ENCODE measurements at places on chromosomes 2 and 18.

DNA sequence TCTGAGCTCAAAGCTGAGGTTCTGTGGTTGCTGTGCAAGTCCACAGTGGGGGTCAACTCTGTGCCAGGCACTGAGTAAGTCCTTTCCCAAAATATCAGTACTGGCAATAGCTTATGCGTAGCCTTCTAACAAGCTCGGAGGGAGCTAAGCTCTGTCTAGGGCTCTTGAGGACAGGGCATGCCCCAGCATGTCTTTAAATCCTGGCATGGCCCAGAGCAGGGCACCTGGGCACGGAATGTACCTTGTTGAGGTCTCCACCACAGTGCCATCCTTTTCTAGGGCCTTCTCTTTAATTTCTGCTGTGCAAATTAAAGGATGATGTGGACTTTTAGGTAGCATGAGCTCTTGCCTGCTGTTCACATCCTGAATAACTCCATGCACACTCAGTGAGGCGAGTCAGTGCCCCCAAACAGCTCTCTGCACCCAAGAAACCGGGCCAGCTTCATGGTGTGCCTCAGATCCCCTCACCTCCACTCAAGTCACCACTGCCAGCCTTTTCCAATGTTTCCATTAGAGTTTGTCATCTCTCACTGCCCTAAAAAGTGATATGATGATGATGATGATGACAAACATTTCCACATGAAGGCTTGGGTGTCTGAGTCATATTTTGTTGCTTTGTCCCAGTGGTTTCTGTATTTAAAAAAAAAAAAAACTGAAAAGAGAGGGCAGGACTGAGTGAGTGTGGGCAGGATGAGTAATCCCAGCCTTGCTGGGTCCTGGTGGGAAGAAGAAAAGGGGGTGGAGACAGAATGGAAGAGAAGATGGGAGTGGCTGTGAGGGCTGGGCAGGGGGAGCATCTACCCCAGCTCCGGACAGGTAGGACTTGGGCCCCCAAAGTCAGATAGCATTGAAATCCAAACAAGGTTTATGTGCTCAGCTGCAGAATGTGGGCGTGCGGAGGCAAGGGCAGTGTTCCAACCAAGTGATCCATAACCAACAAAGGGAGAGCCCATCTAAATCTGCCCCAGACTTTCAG lies 78.9 kb downstream of the ZBTB7C start:
- no peak for DNase-seq

DNA sequence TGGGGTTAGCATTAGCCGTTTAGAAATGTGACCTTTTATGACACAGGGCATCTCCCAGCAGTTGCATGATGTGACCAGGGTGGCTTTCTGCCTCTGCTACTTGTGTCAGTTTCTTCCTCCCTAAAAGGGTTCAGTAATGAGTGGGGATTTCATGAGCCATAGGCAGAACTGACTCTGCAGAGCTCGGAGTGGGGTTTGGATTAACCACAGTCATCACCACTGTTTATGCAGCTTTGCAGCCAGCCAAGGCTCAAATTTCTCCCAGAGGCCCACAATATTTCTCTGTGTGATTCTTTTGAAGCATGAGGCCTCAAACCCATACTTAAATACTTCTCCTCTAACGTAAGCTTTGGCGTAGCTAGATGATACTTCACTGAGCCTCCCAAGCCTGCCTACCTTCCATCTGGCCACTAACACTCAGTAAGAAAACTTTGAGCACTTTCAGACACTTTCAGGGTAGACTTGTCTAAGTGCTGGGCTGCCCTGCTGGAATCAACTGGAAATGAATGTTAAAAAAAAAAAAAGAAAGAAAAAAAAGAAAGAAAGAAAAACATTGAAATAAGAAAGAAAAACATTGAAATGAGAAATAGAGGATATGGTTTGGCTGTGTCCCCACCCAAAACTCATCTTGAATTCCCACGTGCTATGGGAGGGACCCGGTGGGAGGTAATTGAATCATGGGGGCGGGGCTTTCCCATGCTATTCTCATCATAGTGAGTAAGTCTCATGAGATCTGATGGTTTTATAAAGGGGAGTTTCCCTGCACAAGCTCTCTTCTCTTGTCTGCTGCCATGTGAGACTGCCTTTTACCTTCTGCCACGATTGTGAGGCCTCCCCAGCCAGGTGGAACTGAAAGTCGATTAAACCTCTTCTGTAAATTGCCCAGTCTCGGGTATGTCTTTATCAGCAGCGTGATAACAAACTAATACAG lies 11.5 kb upstream of the LAPTM4A start:
- DNase-seq: no peak

- DNase-seq: no peak
These were observed 18.1 kb downstream of the PPP4R1 start for GRCh38 chr18:9596226-9596625.

DNA sequence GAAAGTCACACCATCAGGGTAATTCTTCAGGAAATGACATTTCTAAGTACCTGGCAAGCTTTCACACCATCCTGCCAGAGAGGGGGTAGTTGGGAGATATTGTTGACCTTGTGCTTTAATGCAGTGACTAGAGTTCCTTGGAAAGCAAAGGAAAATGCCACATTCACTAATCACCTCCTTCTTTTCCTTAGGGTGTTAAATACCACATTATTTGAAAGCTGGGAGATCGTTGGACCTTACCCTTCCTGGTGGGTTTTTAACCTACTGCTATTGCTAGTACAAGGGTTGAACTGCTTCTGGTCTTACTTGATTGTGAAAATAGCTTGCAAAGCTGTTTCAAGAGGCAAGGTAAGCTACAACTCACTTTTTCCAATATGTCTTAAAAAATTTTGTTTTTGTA lies 37.0 kb upstream of the NOSTRIN start:
- no peak for DNase-seq

DNA sequence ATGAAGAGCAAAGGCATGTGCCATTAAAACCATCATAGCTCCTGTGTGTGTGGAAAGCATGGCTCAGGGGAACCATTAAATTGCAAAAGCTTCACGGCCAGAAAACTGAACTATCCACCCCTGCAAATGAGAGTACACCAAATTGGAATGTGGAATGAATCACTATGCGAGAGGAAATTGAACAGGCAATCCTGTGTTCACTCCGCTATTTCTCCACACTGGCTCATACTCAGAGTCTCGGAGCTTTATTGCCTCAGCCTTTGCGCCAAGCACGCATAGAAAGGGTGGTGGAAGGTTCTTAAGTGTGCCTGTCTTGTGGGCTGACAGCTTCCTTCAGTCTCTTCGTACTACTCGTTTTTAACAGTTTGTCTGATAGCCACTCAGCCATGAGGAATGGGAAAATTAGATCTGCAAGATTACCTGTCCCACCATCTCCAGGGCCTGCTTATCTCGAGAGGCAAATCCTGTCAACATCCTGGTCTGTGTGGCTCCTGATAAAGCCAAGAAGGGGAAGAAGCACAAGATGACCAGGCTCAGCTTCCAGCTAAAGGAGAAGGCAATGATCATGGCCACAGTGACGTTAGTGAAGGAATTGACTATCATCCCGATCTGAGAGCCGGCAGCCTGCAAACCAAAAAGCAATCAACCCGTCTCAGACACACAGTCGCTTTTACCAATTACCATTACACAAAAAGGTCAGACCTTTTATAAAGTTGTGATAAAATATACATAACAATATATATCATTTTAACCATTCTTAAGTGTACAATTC lies 34.9 kb downstream of the G6PC2 start:
- DNase-seq: no peak

DNA sequence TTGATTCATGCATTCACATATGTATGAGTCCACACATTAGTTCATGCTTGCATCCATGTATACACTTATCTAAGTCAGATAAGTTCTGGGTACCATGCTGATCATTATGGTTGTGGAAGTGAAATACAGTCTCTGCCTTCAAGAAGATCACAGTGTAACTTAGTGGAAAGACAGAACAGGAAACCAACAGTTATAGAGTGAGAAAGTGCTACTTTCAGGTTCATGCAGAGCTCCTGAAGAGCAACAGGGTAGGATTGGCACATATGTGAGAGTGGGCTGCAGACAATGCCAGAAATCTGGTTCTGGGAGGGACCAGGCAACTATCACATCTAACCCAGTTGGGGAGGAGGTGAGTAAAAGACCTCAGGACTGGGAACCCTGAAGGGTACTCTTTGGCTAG lies 35.4 kb upstream of the PGAP1 start:
- no peak for DNase-seq

DNA sequence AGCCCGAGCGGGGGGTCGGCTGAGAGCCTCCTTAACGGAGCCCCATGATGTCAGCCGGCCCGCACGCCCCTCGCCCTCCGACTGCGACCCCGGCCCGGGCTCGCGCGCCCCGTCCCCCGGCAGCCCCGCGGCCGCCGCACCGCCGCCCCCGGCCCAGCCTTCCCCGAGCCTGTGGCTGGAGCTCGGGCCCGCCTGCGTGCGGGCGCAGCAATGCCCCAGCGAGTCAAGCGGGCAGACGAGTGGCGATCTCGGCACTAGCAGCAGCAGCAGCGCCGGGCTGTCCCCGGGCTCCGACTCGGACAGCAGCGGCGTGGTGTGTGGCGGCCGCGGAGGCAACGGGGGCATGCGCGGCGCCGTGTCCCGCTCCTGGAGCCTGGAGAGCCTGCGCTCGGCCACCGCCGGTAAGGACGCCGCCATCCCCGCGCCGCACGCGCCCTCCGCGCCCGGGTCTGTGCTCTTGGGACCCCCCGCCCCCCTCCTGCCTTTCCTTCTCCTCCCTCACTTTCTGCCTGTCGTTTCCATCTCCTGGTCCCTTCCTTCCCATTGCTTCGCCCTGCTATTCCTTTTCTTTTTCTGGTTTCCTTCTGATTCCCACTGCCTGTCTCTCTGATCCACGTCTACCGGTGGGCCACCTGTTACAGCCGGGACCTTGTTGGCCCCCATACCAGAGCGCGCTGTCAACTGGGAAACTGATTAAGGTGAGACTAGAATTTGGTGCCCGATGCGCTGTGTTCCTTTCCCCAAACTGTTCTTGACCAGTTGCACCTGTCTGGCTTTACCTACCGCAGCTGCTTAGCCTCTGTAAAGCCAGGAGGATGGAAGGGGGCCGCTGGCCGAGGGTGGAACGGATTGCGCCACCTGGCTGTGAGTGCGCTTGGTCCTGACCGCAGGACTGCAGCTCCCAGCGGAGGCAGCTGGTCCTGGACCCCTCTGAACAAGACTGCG lies 127.4 kb downstream of the ARHGEF4 start:
- DNase-seq: no peak

DNA sequence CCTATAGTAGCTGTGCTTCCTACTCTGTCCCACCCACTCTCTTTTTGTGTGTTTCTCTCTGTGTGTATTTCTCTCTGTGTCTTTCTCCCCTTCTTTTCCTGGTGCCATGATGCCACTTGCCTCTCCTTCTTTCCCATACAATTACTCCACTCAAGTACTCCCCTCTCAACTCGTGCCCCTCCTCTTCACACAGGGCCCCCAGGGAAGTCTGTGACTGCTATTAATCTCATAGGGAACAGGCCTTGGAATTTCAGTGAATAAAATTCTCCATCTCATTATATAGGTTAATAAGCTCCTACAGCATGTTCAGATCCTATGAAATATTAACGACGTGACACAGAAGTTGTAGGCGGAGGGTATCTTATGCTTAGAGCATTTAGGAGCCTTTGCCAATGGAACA lies 205.9 kb upstream of the EPHA4 start:
- DNase-seq: no peak

DNA sequence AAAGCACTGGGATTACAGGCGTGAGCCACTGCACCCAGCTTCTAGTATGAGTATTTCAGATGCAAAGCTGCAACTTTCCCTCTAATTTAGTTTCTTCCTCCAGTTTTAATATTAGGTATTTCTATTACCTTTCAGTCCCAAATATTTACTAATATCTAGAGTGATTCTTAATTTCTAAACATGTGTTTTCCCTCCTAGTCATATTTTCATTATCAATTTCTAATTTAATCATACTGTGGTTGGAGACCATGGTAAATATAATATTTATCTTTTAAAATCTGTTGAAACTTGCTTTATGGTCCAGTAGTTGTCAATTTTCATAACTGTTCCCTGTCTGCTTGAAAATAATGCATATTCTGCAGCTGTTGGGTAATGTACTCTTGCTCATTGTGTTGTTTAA lies 245.9 kb upstream of the REV1 start:
- no peak for DNase-seq

DNA sequence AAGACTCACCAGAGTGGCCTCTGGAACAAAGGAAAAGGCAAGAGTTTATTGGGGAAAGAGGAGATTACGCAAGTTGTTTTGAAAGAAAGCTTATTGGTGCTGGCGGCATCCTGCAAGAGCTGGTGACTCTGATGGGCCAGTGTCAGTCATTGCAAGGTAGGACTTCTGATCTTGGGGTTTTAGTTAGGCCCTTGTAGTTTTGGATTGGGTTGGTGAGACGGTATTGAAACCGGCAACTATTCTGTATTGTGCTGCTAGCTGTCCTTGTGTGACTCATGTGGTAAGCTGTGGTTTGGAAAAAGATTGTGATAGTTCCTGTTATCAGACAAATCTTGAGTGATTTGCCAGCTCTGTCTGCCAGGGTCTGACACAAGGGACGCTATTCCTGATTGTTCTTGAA lies 159.1 kb upstream of the PIEZO2 start:
- no peak for DNase-seq

- no peak for DNase-seq
These were observed 11.7 kb upstream of the ANKRD53 start for GRCh38 chr2:70966681-70967080.

DNA sequence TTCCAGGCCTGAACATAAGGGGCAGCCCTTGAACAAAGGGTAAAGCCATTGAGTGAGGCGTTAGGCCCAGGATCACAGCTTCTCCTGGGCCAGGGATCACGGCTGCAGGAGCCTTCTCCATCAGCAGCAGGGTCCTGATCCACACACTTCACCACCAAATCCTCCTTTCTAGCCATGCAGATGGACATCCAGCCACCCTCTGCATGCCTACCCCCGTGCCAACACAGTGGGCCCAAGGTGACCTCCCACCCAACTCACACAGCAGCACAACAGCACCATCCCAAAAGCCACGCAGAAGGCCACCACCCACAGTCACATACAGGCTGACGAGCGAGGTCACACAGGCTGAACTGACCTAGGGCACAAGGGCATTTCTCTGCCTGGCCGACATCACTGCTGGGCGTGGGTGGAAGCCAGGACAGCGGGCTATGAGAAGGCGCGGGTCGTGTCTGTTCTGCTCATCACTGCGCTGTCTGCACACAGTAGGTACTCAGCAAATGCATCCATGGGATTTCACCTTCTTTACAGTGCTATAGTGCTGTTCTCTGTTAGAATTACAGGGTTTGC lies 31.2 kb downstream of the TFCP2L1 start:
- DNase-seq: no peak

- DNase-seq: no peak
These were observed 1338.0 kb upstream of the ACVR2A start for GRCh38 chr2:146506851-146507250.

- DNase-seq: no peak
These were observed 345.3 kb downstream of the TSN start for GRCh38 chr2:122100756-122101155.

Data from activated CD4-positive, alpha-beta T cell treated with anti-CD3 and anti-CD28 coated beads, Interleukin-2, amount 50 U/mL, for 1 hour (primary cell).